ENCODE measurements at places on chromosomes 1 and 21.

GRCh38 chr1:185406691-185407009, 89.6 kb upstream of the IVNS1ABP start:
- peak; percentile 20 for DNase-seq

DNA sequence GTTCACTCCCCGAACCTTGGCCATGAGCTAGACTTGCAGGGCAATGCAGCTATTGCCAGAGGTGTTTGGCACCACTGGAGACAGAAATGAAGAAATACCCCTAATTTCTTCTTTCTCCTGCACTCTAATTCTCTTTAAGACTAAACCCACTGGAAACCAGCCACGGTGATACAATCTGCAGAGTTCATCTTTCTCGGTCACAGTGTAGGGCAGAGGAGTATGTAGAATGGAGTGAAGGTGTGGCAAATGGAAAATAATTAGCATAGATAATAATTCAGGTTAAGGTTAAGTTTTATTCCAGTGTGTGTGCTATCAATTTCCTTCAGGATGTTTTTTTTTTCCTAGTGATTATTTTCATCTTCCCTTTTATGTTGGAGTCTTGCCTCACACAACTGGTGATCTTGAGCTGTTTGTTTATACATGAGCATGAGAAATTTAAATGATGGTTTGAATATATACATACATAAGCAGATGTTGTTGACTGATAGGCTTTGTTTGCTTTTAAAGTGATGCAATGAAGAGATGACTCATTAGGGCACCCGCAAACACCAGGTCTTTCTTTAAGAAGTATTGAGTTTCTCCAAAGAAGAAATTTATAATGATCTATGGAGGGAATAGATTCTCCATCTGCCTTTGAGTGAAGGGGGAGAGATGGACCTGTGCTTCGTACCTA, 81.9 kb downstream of the SPATA17 start:
- no peak for DNase-seq

GRCh38 chr1:181216591-181216994, 128.1 kb downstream of the IER5 start:
- DNase-seq: no peak

GRCh38 chr1:186308264-186309060, 66.6 kb downstream of the TPR start:
- no peak for DNase-seq

GRCh38 chr1:183840140-183840539, 35.2 kb downstream of the RGL1 start:
- DNase-seq: no peak

- DNase-seq: no peak
These were observed 11.6 kb downstream of the REG4 start for GRCh38 chr1:119799599-119800177.

DNA sequence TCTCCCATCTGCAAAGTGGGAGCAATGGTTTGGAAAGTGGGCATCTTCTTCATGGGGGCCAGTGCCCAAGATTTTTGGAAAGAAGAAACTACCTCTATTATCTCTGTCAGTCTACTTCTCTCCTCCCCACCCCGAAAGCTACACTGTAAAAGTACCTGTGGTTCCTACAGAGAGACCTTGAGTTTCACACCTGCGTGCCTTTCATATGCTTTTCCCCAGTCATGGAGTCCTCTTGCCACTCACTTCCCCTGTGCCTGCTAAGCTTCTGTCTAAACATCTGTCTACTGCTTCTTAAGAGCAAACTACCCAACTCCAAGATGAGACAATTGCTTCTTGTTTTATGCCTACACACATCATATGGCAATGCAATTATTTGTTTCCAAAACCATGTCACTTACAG, 190.9 kb upstream of the L1TD1 start:
- DNase-seq: no peak

GRCh38 chr1:114079596-114080190, 74.0 kb downstream of the SYT6 start:
- no peak for DNase-seq

- no peak for DNase-seq
These were observed 306.9 kb downstream of the TTLL7 start for GRCh38 chr1:83691953-83692500.

- no peak for DNase-seq
These were observed 19.2 kb downstream of the SFT2D2 start for GRCh38 chr1:168245042-168245441.

GRCh38 chr1:227880342-227880924, 65.0 kb downstream of the PRSS38 start:
- no peak for DNase-seq

DNA sequence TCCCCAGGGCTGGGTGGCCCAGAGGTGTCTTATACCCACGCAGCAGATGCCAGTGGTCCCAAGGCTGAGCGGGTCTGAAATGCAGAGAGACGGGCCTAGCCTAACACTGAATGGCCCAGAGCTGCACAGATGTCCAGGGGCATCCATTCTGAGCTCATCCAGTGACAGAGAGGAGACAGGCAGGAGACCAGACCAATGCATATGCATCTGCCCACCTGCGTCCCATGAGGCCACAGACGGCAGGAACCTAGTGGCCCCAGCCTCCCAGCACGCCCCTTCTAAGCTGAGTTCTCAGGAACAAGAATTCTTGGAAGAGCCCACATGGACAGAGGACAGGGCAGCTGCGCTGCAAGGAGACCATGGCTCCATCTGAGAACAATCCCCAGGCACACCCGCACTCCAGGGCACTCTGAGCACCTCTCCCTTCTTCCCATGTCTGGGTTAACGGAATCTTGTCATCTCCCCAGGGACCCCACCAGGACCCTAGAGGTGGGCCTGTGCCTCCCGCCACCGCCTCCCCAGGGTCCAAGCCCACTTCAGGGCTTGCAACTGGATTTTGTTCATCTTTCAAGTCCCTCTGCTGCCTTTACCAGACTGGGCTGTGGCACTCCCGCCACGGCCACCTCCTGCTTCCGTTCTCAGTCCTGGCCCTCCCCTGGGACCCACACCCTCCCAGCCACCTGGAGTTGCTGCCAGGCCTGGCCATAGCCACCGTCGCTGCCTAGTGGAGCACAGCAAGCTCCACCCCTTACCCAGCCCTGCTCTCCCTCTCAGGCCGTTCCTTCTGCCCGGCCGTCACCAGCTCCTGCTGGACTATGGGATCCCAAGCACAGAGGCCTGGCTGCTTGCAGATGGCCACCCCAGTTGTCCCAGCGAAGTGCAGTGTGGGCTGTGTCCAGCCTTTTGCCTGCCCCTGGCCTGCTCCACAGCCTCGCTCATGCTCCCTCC, 3.3 kb downstream of the WNT3A start:
- no peak for DNase-seq

DNA sequence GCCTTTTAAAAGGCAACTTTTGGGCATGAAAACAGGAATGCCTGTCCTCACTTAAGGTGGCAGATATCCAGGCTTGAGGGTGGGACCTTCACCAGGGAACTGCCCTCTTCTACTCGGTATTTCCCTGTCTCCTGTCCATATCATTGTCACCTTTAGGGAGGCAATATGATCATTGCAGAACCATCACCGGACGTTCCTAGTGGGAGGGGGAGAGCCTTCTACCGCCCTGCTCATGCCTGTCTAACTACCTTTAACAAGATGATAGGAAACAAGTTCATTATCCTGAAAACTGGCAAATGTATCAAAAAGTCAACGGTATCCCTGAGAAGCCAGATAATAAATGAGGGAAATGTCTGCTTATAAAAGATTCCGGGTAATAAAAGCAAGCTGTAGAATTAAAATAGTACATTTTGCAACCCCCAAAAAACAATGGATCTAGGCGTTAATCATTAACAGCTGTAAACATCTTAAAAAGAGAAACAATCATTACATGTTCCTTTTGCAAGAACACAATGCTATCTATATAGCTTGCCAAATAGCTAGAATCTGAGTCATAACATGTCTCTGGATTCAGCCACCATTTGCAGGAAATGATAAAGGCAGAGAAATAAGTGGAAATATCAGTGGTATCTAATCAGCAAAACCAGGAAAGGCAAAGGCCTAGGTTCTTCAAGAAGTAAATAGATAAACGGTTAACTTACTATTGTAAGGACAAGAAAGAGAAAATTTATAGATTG, 852.9 kb upstream of the ADGRL4 start:
- no peak for DNase-seq
